Psoas muscle (tissue), 8 donors: ENCODE measurements at places on chromosomes 7 and 10.

DNA sequence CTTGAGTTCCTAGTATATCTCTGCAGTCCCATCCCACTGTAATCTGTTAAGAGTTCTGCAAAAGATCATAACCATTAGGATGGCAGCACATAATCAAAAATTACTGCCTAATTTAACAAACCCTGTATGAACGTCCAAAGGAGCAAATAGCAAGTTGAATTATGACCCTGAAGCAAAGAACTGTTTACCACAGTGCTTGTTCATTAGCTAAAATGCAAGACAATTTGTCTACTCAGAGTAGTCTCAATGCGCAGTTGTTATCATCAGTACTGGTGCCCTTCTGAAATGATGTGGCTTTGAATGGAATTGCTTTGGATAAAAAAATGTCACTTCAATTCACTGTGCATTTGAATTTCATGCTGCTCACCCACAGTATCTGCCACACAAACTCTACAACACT, 817.0 kb downstream of the SORCS1 start:
- DNase-seq: no peak

DNA sequence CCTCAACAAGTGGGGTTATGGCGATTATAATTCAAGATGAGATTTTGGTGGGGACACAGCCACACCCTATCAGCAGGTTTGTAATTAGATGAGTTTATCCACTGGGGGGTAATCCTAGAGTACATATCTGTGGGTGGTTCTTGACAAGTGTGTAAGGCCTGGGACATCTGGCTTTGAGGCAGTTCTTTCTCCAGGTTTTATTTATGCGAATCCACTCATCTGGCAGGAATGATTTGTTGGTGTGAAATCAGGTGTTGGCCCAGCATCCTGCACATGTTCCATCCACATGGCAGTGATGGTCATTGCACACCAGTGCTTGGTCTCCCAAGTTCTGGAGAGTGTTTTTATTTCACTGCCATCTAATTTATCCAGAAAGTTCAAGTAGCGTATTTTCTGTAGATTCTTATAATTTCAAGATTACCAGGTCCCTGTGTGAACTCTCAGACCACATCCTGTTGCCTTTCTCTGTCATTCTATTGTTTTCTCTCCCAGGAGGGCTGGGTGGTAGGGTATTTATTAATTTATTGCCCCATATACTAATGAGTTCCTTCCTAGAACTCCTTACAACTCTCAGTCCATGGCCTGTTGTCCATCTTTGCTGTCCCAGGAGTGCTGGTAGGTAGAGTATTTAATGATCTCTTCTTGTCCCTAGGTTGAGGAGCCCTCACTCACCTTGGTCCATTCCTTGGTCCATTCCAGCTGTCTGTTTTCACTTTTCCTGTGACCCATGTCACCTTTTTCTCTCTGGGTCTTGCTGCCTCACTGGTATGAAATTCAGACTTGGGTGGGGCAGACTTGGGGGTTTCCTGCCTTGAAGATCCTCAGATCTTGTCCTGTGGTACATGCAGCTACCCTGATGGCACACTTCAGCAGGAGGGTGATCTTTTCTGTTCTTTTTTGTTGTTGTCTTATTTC, 10.4 kb downstream of the RALA start:
- DNase-seq: no peak

DNA sequence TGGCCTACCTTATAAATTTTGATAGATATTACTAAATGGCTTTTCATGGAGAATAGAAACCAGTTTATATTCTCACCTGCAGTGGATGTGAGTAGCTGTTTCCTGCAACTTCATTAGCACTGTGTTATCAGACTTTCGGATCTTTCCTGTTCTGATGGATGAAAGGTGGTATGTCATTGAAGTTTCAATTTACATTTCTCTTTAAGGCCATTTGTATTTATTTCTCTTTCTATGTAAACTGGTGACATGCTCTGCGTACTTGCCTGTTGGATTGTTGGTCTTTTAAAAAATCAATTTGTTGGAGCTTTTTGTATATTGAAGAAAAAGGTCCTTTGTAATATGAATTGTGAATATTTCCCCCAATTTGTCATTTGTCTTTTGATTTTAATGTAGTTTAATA, 95.8 kb upstream of the STRIP2 start:
- DNase-seq: no peak

- no peak for DNase-seq
Observed at GRCh38 chr7:131522325-131522930, 34.0 kb downstream of the PODXL start.

DNA sequence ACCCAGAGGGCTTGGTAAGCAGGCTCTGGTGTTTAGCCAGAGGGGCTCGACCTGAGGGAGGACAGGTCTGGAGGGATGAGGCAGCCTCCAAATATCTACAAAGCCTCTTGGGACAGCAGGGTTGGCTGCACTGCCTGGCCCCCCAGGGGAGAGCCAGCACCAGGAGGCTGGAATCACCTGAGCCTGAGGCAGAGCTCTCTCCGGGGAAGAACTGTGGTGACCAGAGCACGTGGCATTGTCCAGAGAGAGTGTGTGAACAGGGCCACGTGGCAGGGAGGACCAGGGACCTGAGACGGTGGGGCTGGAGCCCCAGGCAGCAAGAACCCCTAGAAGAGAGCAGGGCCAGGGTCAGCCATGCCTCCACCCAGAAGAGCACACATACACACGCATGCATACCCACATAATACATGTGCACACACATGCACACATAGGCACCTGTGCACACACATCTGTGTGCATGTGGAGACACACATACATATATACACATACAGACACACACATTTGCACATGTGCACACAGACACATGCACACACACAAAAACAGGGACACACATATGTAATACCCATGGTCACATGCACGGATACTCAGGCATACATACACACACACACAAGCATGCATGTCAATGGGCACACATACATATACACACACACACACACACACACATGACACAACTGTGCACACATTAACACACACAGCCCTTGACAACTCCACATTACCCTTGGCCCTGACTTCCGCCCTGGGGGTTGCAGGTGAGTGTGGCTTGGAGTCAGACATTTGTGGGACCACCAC, 94.9 kb downstream of the MYL10 start:
- DNase-seq: no peak

GRCh38 chr10:12787297-12787696, 214.2 kb downstream of the CCDC3 start:
- DNase-seq: no peak

- no peak for DNase-seq
Observed at GRCh38 chr10:44993922-44994751, 6.6 kb upstream of the ZNF22 start.

GRCh38 chr10:19200211-19200610, 151.6 kb downstream of the MALRD1 start:
- no peak for DNase-seq

DNA sequence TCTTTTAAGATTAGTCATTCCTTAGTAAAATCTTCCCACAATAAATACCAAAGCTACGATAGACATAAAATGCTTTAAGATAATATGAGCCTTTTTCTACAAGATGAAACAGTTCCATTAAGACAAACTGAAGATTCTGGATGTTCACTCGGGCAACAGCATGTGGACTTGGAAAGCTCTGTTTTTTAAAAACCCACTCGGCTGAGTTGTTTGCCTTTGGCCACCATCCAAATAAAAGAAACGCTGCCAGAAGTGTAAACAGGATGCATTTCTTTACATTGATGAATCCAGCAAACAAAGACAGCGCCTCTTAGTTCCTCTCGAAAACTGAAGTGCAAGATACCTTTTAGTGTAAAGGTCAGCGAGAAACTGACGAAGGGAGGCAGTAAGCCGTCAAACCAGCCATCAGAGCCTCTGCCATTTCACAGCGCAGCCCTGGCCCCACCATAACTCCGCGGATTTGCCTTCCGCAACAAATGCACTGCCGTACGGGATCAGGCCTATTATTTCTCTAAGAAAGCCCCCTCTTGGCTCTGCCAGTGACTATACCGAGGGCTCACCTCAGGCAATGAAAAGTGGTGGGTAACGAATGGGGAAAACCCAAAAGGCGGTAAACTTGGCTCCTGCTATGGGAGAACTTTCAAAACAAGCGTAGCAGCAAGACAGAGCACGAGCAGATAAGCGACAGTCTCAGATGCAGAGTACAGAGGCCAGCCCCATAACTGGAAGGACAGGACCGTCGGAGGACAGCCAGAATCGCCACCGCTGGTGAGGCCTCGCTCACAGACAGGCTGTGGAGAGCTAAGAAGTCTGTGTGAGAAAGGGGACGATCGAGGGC, 41.4 kb downstream of the GNA12 start:
- no peak for DNase-seq

GRCh38 chr7:102089175-102090098, 197.2 kb upstream of the SH2B2 start:
- DNase-seq: no peak
